Stimulated activated CD4-positive, alpha-beta T cell treated with anti-CD3 and anti-CD28 coated beads, Interleukin-4, amount 100 ng/mL, for 4 hours (primary cell): ENCODE measurements at places on chromosomes 1 and 21.
A peak's percentile ranks its signal among the peaks of the same experiment; 100 is the strongest.

GRCh38 chr1:12229835-12230548 is at the start of gene VPS13D:
TSS of gene VPS13D (plus strand) at chr1:12230030. CDS start at chr1:12234267, 4,237 bp downstream.
- peak; percentile 74 for DNase-seq

DNA sequence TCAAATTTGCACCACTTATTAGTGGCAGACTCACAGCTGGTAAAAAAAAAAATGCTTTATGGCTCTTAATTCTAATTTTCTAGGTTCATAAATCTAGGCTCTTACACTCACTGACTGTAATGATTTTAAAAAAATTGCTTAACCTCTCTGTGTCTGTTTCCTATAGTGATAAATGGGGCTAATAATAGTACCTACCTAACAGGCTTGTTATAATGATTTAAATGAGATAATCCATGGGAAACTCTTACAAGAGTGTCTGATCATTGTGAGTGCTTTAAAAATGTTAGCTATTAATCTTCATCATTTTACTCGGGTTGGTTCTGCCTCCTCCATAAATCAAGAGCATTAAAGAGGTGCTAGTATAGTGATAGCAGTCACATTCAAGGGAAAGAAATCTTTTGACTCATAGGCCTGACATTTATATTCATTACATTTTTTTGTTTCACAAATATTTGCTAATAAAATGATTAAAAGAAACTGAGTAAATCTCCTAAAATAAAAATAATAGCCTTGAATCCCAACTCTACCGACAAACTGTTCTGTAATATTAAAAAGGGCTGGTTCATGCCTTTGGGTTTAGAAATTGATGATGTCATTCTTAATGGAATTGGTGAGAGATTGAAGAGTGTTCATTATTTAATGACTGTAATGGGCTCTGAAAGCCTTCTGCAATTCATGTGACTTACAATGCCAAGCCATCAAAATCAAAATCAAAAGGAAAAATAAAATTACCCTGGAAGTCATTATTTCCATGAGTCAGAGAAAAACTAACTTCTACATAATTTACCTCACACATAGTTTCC is 93.9 kb upstream of the PALMD start:
- DNase-seq, result no peak

GRCh38 chr1:39681999-39682398 is 9.2 kb downstream of the HPCAL4 start:
- no peak for DNase-seq

- DNase-seq, result no peak
Observed at GRCh38 chr1:243323491-243323890, 67.7 kb downstream of the SDCCAG8 start.

DNA sequence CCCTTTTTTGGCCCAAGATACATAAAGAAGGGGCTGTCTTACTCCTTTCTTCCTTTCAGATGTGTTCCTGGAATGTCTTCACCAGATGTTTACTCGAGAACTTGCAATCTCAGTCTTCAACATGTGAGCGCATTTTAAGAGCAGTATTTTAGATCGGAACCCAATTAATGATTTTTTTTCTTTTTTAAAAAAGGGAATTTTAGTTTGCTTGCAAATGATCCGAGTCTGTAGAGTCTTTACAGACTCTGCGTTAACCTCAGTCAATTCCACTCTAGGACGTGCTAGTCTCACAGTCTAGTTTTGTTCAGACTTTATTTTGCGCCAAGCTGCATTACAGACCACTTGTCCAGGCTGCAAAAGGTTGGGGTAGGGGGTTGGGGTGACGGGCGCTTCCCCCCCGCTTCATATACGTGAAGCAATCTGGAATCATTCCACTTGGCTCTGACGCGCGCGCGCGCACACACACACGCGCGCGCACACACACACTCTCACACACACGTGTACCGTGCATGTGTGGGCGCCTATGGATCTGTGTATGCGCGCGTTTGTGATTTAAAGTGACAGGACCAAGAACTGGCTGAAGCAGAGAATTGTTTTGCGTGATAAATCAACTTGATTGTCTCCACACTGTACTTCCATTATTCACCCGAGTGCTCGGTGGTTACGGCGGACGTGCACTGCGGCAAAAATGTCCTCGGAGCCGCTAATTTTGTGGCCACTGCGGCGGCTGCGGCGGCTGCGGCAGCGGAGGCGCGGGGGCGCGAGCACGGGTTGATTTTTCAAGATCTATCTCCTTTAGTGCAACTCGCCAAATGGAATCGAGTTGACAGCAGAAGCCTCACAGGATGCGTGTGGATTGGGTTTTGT is 25.6 kb upstream of the NFIA start:
- no peak for DNase-seq

- DNase-seq, result no peak
Observed at GRCh38 chr1:33176362-33176850, 5.4 kb downstream of the TRIM62 start.

DNA sequence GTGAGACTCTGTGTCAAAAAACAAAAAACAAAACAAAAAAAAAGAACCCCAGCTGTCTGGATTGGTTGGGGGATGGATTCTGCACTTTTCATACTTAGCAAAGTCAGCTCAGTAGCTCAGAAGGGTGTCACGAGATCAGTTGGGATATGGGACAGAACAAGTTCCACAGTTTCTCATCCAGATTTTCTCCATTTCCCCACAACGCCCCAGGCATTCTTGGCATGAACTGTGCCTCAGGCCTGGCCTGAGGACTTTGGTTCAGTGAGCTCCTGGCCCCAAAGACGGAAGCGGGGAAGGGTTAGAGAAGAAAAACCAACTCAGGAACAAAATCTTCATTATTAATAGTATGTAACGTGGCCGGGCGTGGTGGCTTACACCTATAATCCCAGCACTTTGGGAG is 1.9 kb downstream of the AKR7A2 start:
- no peak for DNase-seq

DNA sequence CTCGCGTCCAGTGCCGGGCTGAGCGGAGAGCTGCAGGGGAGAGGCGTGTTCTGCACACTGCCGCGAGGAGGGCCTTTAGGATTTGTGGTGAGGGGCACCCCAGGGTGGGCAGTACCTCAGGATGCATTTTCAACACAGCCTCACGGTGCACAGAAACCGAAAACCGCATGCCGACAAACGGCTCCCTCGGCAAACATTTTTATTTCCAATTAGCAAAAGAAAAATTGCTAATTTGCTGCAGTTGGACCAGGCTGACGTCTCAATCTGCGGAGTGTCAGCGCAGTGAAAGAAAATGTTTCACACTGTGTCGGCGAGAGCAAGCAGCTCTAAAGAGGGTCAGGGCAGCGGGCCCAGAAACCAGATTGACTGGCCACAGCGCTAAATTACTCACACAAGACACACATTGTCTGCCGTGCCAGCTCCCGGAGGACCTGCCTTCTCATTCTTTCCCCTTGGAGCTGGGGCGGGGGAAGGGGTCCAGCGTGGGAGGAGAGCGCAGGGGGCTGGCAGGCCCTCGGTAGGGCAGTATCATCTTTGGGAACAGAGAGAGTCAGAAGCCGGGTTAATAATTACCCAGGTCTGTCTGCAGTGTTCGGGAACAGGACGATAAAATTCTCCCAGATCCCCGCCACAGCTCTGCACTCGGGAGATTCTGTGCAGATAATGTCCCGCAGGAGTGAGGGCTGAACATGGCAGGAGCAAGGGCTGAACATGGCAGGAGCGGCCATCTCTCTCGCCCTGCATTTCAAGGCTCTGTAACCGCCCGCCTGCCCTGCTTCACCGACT is 150.2 kb downstream of the PRDM16 start:
- no peak for DNase-seq

GRCh38 chr21:29875036-29875716 is 64.6 kb downstream of the GRIK1 start:
- no peak for DNase-seq

DNA sequence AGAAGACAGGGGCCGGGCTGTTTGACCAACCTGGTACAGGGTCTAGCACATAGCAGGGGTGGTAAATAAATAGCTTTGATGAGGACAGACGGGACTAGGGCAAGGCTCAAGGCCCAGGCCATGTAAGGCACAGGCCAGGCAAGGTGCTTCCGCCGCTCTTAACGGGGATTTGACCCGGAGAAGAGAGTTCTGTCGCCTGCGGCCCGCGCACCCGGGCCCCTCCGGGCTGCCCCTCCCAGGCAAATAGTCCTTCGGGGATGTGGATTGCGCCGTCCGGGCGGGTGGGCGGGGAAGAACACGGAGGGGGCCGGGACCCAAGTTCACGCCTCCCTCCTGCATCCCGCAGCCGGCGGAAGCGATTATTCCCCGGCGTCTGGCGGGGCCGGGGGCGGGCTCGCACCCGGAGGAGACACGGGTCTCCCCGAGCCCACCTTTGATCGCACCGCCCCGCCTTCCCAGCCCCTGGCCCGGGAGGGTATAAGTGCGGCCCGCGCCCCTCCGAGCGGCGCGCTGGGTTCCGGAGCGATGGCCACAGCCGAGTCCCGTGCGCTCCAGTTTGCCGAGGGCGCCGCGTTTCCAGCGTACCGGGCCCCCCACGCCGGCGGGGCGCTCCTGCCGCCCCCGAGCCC is at the start of gene MIXL1:
Gene MIXL1, plus strand, starts transcription at position 508 of the 629 bp plus-strand sequence. Its CDS starts 18 bp downstream, at position 526.
- DNase-seq, result no peak

- no peak for DNase-seq
Observed at GRCh38 chr1:117618450-117619122, 12.7 kb downstream of the TENT5C start.

GRCh38 chr21:21018821-21019220 is 20.6 kb downstream of the NCAM2 start:
- no peak for DNase-seq

GRCh38 chr1:44970317-44970716 is 16.1 kb downstream of the EIF2B3 start:
- no peak for DNase-seq

DNA sequence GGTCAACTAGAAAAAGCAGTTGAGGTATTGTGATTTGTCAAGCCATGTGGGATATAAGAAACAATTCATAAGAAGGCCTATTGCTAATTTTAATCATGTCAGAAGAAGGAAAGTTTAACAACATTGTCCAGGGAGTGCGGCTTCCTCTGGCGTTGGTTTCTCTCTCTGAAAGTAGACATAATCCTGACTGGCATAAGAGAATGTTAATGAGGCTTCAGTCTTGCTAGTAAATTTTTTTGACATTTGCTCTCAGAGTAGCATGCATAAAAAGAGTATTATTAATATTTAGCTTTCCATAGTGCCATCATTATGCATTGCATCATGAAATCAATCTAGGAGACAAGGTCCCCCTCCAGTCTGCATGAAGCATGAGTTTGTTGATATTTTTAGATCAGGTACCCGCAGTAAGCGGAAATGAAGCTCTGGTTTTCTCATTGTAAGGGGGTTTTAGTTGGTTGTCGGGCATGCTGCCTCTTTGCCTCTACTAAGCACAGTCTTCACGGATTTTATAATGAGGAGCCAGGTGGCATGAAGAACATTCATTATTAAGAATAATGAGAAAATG is 12.8 kb upstream of the PRDM2 start:
- DNase-seq, result no peak

DNA sequence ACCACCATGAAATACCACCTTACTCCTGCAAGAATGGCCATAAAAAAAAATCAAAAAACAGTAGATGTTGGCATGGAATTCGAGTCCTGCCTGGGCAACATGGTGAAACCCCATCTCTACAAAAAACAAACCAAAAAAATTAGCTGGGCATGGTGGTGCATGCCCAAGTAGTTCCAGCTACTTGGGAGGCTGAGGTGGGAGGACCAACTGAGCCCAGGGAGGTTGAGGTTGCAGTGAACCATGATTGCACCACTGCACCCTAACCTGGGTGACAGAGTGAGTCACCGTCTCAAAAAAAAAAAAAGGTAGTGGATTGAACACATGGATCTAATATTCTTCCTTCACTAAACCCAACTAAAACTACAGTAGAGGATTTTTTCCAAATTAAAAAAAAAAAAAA is 125.9 kb downstream of the CCDC185 start:
- no peak for DNase-seq

GRCh38 chr21:45576838-45577737 is 34.8 kb upstream of the SLC19A1 start:
- DNase-seq, result no peak

DNA sequence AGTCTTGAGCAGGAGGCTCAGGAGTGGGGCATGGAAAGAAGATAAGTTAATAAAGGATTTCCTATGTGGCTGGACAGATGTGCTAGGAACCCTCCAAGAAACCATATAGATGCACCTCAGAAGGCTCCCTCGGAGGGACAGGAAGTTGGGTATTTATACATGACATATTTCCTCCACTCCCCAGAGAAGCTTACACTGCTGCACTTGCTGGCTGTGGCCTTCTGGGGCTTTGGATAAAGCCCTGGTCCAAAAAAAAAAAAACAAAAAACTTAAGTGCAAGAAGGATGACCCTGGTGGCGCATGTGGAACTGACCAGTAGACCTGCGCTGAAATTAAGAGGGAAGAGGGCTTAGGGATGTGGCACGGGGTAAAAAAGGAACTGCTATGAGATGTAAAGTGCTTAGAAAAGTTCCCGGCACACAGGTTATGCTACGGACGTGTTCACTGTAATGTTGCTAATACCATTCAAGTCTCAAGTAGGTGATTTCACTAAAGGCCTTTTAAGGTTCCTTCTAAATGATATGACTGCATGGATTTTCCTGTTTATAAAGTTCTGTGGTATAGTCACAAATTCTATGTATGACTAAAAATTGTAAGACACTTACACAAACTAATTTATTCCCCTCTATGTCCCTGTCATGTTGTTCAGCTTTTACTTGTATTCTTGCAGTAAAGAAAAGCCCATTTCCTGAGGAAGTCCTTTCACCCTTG is 253.6 kb downstream of the HMCN1 start:
- DNase-seq, result no peak

DNA sequence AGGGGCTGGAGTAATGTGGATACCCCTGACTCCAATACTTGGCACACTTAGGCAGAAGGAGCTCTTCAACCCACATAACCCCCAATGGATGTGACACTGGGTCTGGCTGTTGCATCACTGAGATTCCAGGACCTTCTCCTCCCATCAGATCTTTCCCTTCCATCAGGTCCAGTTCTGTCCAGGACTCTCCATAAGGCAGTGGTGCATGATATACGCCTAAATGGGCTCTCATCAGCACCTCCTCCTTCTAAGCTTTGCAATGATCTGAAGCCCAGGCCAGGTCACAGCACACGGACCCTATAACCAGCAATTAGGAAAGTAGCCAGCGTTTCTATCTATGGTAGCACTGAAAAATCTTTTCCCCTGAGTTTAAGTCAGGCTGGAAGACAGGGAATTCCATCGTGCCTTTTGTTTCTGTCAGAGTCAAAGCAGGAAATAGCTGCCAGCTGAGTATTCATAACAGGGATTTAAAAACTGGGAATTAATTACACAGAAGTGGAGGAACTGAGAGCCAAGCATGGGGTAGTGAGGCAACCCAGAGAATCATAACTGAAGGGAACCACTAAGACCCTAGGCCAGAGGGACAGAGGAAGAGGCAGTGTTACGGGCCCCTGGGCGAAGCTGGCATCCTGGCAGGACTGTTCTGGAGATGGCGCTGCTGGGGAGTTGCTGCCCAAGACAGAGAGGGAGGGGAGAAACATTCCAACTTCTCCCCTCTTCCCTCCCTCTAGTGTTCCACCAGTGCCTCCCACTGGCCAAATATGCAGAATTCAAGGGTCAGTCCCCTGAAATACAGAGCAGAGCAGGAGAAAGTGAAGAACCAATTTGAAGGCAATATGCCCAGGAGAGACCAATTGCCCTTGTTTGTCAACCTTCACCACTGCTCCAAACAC is 37.5 kb upstream of the HOOK1 start:
- no peak for DNase-seq
